ENCODE measurements at places on chromosomes 7 and 10.
A peak's percentile ranks its signal among the peaks of the same experiment; 100 is the strongest.

GRCh38 chr7:39144420-39144819 lies 166.7 kb downstream of the POU6F2 start:
- no peak for DNase-seq

DNA sequence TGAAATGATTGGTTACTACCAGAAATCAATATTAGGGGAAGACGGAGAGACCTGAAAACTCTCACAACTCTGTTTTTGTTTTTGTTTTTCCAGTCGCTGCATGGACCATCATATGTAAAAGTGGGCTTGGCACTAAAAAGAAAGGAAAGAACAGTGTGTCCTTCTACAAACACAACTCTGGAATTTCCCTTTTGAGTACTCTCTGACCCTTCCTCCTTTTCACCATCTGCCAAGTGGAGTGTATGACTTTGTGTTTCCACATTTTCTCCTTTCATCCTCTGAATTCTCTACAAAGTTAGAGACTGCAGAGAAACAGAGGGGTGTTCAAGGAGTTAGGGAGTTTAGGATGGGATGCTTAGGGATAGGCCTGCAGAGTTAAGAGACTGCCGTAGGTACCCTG lies 92.0 kb downstream of the MDFIC start:
- no peak for DNase-seq

DNA sequence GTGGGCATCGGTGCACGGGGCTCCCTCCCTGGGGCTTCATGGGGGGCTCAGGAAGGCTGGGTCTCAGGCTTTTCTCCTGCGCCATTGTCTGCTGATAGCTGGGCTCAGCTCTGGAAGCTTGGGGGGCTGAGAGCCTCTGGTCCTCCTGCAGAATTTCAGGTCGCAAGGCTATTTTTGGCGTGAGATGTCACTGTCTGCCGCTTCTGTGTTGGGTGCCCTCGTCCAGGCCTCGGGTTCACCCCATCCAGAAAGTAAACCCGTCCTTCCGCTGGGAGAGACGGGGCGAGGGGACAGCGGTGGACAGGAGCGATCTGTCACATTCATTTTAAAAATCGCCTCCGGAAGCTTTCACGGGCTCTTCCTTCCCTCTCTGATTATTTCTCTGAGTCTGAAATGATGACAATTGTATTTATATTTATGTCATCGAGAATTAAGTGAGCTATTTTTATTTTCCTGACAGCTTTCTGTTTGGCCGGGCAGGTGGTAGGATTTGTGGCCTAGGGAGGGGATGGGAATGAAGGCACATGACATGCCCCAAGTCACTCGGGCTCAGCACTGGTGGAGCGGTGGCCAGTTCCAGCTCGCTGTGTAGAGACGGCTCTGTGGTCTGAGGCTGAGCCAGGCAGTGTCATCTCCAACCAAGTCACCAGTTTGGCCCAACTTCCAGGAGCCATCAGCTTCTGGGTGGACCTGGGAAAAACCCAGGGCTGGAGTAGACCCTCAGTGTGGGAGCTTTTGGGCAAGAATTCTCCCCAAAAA lies 40.7 kb upstream of the AP5Z1 start:
- no peak for DNase-seq

- peak; percentile 16 for DNase-seq
Measured at GRCh38 chr10:111598433-111599059, 521.7 kb downstream of the ADRA2A start.

GRCh38 chr10:109025172-109025571 lies 898.1 kb downstream of the XPNPEP1 start:
- DNase-seq = no peak

DNA sequence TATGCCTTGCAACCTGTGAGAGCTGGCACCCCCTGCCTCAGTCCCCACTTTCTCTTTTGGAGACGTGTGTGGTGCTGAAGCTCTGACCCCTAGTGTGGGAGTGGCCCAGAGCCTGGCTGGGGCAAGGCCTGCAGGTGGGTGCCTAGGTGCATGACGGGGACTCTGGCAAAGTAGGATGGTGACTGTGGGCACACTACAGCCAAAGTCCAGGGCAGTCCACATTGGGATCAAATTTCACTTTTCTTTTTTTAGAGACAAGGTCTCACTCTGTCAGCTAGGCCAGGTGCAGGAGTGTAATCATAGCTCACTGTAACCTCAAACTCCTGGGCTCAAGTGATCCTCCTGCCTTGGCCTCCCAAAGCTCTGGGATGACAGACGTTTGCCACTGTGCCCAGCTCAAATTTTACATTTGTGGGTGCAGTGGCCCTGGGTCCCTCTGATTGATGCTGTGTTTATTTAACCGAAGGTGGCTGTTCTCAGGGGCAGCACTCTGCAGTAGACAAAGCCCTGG lies 52.3 kb downstream of the NEURL1 start:
- no peak for DNase-seq

All from stimulated activated CD4-positive, alpha-beta T cell treated with anti-CD3 and anti-CD28 coated beads, Interleukin-12 subunit alpha, Interleukin-12 subunit beta, amount 100 ng/mL, for 4 hours (primary cell).